ENCODE measurements at places on chromosomes 1 and 21.

DNA sequence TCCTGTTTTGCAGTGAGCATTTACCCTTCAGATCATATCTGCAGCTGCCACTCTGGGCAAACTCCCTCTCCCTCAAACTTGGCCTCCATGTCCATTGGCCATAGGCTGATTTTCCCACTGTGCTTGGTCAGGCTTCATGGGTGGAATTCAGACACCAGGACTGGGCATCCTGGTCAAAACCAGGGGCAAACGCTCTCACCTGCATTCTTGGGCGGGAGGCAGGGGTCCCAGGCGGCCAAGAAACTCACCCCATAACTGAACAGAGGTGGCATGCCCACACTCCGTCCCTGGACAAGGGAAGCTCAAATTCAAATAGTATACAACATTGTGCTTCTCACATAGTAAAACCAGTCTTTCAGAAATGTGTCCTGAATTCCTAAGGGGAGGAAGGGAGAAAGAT is 81.1 kb upstream of the ZNF648 start:
- DNase-seq, result no peak

DNA sequence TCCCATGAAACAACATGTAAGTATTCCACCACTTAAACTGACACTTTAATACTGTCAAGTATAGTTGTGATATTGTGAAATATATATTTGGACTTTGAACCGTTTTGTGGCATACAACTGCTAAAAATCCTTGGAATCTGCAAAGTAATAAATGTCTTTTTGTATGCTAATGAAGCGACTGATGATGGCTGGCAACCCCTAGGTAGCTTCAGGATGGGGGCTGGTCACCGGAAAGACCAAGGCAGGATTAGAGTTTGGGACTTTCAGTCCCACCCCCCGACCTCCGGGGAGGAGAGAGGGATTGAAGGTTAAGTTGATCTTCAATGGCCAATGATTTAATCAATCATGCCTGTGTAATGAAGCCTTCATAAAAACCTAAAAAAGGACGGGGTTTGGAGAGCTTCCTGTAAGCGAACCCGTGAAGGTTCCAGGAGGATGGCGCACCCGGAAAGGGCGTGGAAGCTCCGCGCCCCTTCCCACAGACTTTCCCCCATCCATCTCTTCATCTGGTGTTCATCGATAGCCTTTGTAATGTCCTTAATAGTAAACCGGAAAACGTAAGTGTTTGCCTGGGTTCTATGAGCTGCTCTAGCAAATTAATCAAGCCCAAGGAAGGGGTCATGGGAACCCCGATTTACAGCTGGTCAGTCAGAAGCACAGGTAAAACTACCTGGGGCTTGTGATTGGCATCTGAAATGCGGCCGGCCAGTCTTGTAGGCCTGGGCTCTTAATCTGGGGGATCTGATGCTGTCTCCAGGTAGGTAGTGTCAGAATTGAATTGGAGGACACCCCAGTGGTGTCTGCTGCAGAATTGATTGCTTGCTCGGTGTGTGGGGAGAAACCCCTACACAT is 1.8 kb upstream of the ZNF281 start:
- DNase-seq, result no peak

DNA sequence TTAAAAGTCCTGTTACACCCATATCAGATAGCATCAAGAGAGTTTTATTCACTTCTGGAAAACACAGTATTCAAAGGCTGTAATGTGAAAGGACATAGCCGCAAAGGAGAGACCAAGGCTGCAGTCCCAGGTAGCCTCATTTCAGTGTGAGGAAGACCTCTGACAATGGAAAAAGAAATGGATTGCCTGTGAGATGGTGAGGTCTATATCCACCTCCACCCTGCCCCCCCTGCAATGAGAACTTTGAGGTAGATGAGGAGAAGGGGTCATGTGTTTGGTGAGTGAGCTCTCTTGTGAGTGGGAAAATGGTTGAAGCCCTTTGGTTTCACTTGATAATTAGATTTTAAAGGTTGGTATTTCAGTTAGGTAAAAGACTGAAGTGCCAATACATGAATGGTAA is 3.5 kb downstream of the MRPS6 start:
- DNase-seq, result no peak

- DNase-seq, result peak; percentile 39
These were observed 55.6 kb downstream of the ZNF281 start for GRCh38 chr1:200354243-200354642.

DNA sequence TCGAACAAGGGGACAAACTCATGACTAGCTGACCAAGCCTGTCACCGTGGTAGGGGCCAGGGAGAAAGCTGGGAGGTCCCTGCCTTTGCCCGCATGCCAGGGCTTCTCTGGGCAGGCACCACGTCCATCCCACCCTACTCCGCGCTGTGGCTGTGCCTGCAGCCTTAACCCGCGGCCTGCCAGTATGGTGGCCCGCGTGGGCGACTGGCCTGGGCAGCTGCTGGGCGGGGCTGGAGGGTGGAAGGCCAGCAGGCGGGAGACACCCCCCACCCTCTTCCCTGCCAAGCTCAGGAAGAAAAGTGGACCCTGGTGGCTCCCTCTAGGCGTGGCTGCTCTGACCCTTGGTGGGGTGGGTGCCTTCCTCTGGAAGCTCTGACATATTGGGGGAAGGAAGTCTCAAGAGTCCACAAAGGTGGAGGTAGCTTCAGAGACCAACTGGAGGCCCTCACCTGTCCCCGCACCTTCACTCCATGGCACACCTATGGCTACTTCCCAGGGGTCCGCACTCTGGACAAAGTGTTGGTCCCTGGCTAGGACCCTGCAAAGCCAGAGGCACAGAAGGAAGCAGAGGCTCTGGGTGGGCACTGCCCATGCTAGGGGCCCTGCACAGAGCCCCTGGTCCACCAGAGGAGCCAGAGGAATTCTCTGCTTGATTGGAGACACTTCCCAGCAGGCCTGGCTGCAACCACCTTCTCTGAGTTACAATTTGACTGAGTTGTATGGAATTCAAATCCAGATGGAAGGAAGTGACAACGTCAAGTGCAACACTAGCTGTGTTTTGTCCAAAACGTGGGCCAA is 3.3 kb upstream of the SKI start:
- DNase-seq, result no peak

GRCh38 chr1:60141743-60142142 is 68.2 kb upstream of the C1orf87 start:
- DNase-seq, result no peak

DNA sequence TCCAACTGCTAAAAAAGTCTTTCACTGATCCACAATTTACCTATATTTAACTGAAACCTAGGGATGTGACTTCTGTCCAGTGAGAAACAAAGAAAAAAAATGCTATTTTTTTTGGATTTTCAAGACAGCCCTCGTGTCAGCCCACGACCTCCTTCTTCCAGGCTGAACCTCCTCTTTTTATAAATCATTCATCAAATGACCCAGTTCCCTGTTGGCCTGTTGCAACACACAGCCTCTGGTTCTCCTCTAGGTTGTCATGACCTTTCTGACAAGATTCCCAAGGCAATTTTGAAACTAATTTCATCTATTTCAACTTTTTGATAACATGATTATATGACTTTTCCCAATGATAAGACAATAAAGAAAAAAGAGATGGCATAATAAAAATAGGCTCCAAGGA is 74.6 kb downstream of the PGBD5 start:
- DNase-seq, result no peak
